T-helper 1 cell (primary cell): ENCODE measurements at places on chromosomes 2 and 18.

- DNase-seq, result no peak
Measured at GRCh38 chr2:17863539-17863938, 14.9 kb upstream of the KCNS3 start.

- no peak for DNase-seq
Measured at GRCh38 chr18:13660510-13660909, 65.8 kb downstream of the FAM210A start.

DNA sequence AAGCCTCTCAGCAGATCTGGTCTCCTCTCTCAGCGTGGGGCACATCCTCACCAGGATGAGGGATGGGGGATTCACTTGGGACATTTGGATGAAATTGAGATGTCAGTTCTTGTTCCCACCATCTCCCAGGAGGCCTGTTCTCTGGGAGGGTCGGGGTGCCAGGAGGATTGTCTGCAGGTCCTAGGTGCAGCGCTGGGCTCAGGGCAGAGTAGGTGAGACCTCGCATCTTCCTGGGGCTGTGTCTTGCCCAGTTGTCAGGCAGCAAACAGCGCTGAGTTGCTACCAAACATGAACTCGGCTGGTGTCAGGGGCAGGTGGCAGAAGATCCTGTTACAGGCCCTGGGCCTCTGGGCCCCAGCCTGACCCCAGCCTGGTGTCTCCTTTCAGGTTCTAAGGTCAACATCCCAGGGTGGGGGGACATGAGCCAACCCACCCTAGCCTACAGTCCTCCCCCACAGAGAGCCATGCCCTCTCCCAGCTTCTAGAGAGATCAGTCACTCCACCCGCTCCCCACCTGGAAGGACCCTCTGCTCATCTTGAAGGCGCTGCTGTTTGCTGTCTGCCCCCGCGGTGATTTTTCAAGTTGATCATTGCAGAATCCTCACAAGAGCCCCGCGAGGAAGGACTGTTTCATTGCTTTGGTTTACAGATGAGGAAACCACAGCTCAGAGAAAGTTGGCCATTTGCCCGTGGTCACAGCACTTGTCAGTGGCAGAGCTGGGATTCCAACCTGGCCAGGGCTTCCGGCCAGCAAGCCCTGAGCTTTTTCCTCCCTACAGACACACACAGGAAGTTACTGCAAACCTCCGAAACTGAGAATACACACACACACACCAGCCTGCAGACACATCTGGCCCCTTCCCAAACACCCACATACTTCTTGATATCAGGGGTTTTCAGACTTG is 83.9 kb downstream of the STPG4 start:
- no peak for DNase-seq

GRCh38 chr2:45345331-45346234 is 265.5 kb downstream of the SRBD1 start:
- DNase-seq, result no peak

- DNase-seq, result no peak
Measured at GRCh38 chr2:36462311-36462935, 106.8 kb downstream of the CRIM1 start.

DNA sequence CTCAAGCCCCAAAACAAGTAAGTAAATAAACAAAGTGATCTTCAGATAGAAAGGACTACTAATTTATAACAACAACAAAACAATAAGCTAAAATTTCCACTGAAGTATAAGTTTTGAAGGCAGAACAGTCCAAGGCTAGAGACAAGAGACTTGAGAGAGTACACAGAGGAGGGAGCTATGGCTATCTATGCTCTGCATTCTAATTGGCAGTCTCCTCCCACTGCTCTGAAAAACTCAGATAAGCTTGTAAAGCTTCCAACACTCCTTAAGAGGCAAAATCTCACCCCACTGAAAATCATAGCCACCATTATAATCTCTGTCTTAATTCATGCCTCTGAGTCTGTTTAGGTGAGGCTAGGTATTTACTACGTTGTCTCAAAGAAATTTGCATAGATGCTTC is 714.6 kb upstream of the LRATD1 start:
- no peak for DNase-seq

- DNase-seq, result no peak
Measured at GRCh38 chr2:62485761-62486438, 20.1 kb downstream of the TMEM17 start.

DNA sequence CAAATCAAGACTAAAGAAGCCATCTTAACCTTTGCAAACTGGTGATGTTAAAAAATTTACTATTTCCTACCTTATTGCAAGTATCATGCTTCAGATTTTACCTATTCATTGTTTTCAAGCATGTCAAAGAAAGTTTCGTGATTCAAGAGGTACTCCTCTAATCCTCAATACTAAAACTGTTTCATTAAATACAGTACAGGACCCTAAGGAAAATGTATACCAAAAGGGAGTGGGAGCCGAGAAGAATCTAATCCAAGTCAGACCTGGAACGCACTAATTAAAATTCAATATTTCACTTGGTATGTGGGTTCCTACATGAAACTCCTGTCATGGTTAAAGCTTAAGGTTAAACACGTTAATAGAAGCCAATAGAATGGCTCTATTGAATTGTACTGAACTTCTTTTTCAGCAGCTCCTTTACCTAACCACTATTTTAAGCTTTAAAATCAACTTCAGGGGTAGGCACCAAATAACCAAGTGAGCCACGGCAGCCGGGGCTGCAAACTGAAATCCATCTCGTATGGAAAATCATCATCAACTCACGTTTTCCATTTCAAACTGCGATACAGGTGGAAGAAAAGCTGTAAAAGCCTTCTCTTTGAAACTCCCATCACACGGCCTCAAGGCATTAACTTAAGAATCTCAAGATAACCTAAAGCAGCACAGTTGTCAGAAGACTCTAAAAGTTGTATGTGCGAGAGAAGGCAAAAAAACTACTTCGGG is 188.8 kb downstream of the ZEB2 start:
- no peak for DNase-seq

DNA sequence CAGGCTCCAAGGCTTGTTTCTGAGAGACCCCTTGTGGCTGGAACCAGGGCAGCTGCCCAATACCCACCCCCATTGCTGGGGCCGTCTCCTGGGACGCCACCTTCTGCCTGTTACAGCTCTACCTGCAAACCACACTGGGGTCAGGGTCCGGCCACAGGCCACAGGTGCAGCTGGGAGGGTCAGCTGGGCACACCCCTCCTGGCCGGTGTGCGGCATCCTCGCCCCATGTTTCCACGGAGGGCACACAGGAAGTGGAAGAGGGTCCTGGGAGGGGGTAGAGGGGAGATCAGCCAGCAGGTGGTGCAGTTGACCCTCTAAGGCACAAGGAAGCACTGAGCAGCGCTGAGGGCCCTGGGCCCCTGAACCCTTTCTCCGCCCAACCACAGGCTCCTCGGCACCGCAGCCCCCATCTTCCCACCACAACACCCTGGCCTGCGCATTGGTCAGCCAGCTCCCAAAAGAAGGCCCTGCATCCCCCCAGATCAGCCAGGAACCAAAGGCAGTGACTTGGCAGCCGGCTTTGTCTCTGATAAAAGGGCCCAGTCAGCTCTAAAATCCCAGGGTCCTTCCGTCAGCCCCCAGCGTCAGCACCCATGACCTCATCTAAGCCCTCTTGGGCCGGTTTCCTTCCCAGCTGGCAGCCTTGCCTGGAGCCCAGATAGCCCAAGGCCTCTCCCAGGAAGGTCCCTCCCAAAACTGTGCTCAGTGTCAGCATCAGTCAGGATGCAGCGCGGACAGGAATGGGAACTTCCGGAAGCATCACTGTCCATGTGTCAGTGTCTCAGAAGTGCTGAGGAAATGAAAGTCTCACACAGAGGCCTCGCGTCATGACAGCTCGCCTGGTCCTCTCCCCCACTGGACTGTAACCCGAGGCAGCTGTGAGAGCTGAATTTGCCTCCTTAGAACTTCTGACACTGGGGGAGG is 1.7 kb downstream of the ERFE start:
- peak; percentile 9 for DNase-seq

GRCh38 chr2:206641226-206641625 is 1.1 kb upstream of the FAM237A start:
- no peak for DNase-seq

DNA sequence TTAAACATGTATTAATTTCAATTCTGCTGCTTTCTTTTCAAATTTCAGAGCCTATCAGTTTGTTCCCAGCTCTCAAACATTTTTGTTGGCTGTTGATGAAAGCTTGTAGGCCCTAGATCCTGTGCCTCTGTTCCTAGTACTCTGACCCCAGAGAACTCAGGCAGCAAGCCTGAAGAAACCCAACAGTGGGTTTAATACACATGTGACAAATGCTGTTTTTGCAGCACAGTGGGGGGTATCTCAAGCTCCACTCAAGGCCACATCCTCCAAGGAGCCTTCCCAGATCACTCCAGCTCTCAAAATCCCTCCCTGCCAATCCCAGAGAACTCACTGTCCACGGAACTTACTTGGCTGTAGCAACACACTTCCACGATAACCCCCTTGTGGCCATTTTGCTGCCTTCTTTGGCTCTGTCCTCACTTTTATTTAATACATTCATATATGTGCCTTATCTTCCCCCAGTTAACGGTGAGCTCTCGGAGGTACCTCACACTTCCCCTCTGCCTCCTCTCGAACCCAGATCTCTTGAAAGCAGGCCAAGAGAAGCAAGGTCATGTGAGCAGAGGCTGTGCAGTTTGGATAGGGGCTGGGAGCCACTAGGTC is 122.4 kb downstream of the TNS1 start:
- DNase-seq, result no peak

DNA sequence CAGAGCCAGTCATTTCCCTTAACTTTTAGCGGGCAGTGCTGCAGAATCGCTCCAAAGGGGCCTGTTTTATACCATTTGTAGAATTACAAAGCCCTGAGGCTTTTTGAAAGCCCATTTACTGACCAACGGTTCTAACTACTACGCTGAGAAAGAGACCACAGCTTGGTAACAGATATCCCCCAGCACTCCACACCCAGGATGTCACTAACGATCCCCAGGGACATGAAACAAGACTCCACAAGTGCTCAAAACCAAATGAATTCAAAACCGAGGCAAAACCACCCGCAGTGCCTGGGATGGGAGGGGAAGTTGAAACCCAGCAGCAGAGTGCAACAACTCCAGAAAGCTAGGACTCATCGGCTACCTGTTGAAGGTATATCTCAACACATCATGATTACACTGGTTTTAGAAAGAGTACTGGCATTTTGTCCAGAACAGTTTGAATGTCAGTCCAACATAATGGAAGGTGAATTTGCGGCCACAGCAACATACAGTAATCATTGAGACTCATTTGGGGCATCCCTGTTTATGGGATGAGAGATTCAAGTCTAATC is 33.6 kb upstream of the LRP2 start:
- DNase-seq, result no peak

DNA sequence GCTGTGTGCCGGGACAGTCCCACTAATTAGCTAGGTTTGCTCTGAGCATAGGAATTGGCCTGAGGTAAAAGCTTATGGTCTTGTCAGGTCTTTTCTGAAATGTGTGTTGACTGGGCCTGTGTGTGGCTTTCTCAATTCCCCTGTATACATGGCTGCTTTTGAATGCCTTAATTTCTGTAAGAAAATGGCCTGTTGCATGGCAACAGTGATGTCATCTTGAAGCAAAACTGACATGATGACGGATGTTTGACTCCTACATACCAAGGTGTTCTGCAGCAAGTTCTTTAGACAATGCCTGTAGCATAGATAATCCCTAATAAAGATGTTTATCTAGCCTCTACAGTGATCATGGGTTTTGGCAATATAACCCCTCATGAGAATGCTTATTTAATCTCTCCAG is 198.5 kb downstream of the OTX1 start:
- no peak for DNase-seq

DNA sequence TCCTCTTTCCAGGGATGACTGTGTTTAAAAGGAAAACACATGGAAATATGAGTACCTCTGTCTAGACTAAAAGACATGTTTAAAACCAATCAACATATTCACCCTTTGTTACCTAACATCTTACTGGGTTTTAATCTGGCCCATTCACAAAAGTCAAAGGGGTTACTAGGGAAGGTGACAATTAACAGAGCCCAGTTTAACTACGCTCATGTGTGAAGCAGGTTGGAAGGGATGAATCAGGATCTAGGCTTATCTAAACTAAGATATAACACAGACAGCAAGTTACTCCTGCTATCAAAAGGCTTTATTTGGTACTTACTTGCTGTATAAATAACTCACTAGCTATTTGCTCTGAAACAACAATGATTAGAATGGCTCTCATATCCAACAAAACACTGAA is 337.0 kb downstream of the NCKAP5 start:
- no peak for DNase-seq

DNA sequence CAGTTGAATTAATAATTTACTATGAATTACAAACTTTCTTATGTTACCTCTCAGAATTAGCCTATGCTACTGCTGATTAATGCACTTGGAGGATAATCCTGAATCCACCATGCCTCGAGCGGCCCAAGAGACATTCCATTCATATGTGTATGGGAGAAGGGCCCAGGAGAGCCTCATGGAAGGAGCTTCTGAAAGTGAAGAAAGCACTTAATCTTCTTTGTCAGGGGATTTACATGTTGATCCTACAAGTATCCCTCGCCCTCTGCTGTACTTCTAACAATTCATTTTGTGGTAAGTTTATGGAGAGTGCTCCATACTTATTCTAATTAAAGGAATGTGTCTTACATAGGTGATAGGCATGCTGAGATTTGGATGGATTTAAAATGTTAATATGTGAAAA is 1189.1 kb upstream of the NXPH2 start:
- no peak for DNase-seq

GRCh38 chr2:8332646-8333045 is 349.2 kb upstream of the ID2 start:
- no peak for DNase-seq

- no peak for DNase-seq
Measured at GRCh38 chr18:5253910-5254309, 41.6 kb downstream of the ZBTB14 start.

DNA sequence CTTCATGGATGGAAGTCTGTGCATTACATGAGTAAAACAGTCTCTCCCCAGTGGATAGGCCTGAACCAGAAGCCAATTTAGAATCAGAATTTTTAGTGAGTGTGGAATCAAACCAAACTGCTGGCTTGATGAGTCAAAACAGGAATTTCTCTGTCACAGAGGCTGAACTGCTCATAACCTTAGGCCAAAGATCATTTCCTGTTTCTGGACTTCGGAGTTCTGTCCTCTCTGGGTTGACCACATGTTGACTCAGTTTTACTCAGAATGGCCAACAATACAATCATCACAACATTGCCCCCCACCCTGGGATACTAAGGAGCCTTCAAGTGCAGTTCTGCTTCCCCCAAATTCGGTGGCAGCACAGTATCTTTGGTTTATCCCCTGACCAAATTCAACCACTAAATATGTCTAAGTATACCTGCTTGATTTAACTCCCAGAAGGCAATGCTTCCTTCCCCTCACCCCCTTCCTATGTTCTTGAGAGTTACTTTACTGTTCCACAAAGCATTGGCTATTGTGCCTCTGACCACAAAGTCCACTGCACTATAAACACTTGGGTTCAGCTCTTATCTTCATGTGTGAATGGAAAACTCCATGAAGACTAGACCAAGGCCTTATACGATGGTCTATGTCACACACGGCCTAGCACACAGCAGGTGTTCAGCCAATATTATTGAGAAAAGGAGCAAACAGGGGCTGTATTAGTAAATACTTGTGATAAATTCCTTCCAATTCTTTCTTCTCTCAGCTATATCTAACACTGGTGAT is 67.8 kb downstream of the NXPH2 start:
- no peak for DNase-seq
